ENCODE measurements at places on chromosomes 3 and 15.

DNA sequence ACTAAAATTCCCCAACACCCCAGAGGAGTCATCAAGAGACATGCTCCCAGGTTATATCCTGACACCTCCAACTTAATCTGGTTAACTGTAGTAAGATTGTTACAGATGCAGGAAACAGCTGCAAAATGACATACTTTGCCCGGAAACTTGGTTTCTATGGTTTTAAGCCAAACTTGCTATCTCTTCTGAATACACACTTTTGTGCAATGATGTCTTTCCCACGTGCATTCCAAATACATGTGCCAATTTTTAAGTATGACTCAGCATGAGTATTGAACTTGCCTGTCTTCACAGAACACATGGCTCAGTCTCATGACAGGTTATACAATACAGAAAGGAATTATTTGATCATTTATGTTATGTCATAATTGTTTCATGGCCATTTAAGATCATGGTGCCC is 207.0 kb upstream of the DCBLD2 start:
- peak; percentile 99 for DNase-seq

DNA sequence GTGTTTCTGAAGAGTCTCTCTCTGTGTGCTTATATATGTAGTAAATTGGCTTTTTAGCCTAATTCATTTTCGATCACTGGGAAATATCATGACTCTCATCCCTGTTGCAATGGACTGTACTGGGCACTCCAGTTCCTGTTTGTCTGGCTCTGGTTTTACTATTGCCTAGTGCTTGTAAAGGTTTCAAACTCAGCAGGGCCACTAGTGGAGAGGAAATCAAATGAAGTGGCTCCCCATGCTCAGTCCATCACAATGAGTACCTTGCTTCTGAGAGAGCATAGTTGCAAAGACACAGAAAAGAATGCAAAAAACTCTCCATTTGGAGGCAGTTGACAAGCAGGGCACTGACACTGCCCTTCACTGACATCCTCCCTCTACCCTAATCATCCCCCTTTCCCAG is 167.8 kb downstream of the TAFA4 start:
- DNase-seq = no peak

DNA sequence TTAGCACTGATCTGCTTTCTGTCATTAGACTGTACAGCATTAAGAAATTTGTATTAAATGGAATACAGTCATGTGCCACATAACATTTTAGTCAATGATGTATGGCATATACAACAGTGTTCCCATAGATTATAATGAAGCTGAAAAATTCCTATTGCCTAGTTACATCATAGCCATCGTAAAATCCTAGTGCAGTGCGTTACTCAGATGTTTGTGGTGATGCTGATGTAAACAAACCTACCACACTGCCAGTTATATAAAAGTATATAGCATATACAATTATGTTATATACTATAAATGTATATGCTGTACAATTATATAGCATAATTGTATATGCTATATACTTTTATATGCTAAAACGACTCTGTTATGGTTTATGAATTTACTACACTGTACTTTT is 41.7 kb downstream of the APH1B start:
- no peak for DNase-seq

DNA sequence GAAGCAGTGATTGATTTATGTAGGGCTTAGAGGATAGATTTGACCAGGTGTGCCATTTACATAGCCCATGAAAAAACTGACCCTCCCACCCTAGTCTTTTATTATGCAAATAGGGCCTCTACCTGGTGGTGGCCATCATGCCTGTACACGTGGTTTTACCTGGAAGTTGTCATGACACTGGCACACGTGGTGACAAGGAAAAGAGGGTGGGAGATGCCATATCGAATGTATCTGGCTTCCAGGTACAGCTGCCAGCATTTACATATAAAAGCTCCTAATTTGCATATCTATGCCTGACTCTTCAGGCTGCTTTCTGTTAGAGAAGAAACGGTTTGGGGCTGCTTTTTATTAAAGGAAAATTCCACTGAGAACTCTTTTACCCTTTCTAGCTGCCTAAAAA is 35.0 kb upstream of the DNAJC13 start:
- no peak for DNase-seq

DNA sequence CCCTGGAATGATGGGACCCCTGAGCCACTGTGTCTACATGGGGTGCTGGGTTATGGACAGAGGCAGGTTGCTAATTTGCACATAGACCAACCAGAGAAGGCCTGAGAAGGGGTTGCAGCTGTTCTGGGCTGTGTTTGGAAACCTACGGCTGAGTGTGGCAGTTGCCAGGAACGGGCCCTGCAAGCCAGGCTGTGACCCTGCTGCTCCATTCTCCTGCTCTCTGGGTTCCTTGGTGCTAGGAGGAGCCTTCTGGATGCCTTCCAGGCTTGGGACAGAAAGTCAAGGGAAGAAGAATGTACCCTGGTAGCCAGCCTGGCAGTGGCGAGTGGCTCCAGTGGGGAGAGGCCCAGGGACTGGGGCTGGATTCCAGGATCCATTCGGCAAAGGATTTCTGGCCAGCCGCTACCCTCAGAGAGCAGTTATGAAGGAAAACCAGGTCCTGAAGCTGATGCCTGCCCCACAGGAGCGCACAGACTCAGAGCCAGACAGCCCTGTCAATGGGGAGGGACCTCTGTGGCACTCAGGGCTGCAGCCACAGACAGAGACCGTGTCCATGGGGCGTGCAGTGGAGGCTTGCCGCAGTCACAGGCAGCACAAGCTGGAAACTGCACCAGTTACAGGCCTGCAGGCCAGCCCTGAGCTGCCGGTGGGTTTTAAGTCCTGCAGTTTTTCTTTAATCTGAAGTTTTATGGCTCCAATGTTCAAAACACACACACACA is 55.1 kb upstream of the ACAD9 start:
- DNase-seq = no peak

DNA sequence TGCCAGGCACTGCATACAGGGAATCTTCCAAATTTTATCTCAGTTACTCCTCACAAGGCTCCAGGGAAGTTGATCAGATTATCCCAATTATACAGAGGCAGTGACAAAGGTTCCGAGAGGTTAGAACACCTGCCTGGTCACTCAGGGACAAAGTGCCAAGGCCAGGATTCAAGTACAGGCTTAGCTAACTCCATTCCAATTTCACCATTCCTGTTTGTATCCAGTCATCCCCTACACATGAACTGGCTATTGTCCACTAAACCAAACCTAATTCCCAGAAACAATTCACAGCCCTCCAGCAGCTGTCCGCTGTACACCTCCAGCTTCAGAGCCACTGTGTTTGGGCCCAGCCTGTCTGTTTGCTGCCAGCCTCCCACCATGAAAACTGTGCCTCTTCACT is 16.0 kb downstream of the MUC13 start:
- DNase-seq = no peak

DNA sequence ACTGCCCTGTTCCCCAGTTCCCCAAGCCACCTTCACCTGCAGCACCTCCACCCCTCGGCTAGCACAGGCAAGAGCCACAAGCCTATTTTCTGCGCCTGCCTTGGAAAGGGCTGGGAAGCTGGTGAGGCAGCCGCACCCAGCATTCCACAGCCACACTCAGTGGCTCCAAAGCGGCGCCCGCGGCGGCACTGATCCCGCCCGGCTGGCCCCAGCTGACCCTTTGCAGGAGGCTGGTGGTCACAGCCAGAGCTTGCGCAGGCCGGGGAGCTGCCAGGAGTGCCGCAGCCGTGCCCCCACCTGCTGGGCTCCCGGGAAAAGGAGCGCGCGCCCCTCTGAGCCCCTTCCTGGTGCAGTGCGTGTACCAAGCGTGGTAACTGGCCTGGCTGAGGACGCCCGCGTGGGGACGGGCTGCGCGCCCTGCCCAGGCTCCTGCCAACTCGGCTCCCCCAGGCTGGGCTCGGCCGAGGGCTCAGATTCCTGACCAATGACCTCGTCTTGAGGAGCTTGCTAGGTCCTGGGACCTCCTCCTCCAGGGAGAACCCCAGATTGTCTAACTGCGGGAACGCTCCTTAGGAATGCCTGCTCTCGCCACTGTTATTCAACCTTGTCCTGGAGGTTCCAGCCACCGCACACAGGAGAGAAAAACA is 13.3 kb downstream of the GRAMD2A start:
- DNase-seq = no peak

- no peak for DNase-seq
Observed at GRCh38 chr15:48710952-48711495, 65.5 kb upstream of the FBN1 start.

DNA sequence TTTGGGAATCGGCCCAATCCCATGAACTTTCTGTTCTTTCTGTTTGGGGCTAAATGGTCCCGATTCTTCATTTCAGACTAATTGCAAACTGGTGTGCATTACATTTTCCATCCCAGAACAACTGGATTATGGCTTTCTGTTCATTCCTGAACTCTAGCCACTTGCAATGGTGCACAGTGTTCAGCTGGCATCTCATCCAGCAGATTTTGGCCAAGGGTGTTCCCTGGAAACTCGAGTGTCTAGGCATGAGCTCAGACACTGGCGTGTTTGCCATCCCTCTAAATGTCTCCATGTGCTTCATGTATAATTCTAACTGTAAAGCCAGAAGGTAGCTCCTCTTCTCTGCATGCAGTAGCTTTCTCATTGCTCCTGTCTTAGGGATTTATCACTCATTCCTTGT is 97.1 kb upstream of the MYZAP start:
- no peak for DNase-seq

DNA sequence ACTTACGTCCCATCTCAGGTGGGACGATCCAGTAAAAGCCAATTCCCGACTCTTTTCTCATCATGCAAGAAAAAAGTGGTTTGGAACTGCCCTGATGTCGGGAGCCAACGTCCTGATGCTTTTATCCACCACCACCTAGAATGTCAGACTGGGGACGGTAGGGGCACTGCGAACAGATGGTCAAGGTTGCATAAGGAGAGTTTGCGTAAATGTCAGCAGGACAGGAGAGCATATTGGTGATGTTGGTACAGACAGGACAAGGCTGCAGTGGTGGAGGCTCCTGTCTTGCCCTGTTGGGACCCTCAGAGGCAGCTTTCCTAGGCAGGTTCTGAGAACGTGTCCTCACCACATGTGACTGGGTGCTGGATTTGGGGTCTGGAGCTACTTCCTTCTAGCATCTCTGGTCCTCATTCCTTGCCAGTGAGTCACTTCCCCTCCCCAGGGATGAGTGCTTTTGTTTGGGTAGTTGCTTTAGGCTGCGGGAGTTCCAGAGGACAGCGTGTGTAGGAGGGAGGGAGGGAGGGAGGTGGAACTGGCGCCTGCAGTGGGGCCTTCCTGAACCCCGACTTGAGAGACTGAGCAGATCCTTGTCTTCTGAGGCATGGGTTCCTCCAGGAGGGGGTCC is 21.0 kb downstream of the THSD4 start:
- peak; percentile 94 for DNase-seq

DNA sequence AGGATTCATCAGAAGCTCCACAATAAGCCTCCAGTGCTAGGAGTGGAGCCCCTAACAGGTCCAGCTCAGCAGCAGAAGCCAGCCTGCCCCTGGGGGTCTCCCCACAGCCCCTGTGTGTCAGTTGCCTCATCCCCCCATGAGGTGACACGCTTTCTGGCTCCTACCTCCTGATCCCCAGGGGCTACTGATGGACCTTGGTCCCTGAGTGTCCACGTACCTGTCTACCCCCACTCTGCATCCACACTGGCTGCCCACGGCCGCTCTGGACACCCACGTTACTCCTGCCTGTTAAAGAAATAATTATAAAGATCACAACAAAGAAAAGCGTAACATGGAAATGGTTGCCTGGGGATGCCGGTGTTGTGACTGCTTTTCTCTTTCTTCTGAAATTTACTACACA is 143.1 kb downstream of the CHSY1 start:
- no peak for DNase-seq

DNA sequence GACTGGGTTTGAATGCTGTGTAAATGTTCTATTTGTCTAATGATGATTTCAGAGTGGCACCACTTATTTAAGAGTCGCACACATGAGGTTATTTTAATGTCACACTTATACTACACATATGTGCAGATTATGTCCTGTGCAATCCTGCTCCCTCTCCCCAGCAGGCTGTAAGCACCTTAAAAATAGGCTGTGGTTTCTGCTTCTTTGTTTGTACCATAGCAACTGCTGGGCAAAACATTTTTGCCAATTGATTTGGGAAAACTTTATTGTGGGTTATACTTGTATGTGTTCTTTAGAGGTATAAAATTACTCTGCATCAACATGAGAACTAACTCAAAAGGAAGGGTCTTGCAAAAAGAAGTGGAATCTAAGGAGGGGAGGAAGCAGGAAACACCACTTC is 318.5 kb downstream of the NTRK3 start:
- no peak for DNase-seq

- no peak for DNase-seq
Observed at GRCh38 chr3:121739902-121740301, 9.6 kb downstream of the GOLGB1 start.

GRCh38 chr3:112623717-112624116 is 17.2 kb downstream of the CCDC80 start:
- DNase-seq = no peak
